ENCODE measurements at places on chromosomes 7 and 10. TPM values are rescaled to one million over a fixed set of nuclear protein-coding genes. Genes with fewer than 3 reads are reported as not detected.
A peak's percentile ranks its signal among the peaks of the same experiment; 100 is the strongest.

DNA sequence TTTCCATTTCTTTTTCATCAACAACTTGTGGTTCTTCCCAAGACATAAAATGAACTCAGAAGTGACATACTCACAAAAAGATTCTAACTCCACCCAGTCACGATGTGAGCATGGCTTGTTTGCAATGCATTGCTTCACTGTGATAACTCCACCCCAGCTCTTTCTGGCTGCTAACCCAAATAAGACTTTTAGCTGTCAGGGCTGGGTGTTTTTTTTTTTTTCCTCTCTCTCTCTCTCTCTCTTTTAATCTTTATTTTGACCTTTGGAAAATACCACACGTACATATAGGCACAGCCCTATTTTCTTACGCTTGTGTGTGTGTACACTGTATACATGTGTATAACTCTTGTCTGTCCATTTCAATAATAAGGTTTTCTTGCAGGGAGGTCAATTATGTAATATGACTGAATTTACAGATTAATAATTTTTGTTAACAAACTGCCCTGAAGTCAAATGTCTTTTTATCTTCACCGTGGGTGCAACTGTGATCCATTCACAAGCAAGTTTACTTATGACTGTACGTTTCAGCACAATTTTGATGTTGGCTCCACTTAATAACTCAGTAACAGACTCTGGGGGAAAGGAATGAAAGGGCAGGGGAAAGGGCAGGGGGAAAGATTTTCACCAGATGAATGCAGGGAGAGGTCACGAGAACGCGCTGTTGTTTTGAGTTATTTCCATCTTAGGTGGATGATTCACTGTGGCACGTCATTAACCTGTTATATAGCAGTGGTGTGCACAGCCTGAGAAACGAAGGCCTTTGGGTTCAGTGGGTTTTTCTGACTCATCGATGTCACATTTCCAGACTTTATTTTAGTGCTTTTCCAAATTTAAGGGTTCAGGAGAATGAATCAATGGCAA, 49.1 kb downstream of the APBB1IP start:
- peak overlapping the region; percentile 45 for H3K4me3 ChIP-seq
- H3K36me3 ChIP-seq, result no peaks in the 10 kb centered on the region
- H3K4me1 ChIP-seq, result peaks cover 45% of the 10 kb centered on the region

GRCh38 chr7:93817526-93817925, 73.0 kb downstream of the TFPI2 start:
- H3K27ac ChIP-seq, result no peak overlapping the region
- peaks cover 31% of the 10 kb centered on the region for H3K27me3 ChIP-seq
- DNase-seq, result no peak
- H3K4me1 ChIP-seq, result no peaks in the 10 kb centered on the region

- no peaks in the 10 kb centered on the region for H3K36me3 ChIP-seq
- H3K4me3 ChIP-seq, result peak overlapping the region; percentile 92
- no peak overlapping the region for H3K27ac ChIP-seq
- DNase-seq, result peak; percentile 27
- H3K27me3 ChIP-seq, result no peaks in the 10 kb centered on the region
Observed at GRCh38 chr10:97685395-97685958, 1.6 kb downstream of the AVPI1 start.

DNA sequence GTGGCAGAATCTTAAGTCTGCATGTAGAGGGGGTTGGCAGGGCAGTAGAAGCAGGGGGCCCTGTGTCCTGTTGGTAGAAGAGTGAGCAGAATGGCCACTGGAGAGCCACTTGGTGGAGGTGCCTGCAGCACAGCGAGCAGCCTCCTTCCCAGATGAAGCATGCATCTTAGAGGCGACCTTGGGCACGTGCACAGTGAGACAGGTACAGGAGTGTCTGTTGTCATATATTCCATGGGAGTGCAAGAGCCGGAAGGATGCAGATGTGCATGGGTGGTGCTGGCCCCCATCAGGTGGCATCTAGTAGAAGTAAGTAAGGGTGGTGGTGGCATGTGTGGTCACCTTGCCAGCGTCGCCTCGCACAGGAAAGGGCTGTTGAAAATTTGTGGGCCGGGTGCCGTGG, 53.9 kb downstream of the CUX1 start:
- no peaks in the 10 kb centered on the region for H3K27me3 ChIP-seq
- H3K36me3 ChIP-seq, result no peaks in the 10 kb centered on the region
- DNase-seq, result no peak
- peaks cover 24% of the 10 kb centered on the region for H3K4me1 ChIP-seq
- peak overlapping the region; percentile 97 for H3K27ac ChIP-seq

DNA sequence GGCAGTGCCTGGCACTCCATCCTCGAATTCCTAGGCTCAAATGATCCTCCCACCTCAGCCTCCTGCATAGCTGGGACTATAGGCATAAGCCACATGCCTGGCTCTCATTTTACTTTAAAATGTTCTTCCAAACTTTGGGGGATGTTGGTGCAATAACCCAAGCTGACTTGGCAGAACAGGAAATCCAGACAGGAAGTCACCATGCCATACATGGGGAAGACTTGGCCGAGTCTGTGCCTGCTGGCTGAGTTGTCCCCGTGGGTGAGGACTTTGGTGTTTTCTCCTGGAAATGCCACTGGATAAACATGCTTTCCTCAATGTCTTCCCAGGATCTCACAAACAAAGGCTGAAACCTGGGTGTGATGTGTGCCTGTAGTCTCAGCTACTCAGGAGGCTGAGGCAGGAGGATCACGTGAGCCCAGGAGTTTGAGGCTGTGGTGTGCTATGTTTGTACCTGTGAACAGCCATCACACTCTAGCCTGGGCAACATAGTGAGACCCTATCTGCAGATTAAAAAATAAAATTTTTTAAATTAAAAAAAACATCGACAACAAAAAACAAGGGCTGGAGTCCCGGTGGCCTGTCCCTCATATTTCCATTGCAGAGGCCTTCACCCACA, 19.8 kb downstream of the HKDC1 start:
- no peaks in the 10 kb centered on the region for H3K27me3 ChIP-seq
- no peaks in the 10 kb centered on the region for H3K36me3 ChIP-seq
- H3K27ac ChIP-seq, result no peak overlapping the region
- H3K4me3 ChIP-seq, result no peak overlapping the region

DNA sequence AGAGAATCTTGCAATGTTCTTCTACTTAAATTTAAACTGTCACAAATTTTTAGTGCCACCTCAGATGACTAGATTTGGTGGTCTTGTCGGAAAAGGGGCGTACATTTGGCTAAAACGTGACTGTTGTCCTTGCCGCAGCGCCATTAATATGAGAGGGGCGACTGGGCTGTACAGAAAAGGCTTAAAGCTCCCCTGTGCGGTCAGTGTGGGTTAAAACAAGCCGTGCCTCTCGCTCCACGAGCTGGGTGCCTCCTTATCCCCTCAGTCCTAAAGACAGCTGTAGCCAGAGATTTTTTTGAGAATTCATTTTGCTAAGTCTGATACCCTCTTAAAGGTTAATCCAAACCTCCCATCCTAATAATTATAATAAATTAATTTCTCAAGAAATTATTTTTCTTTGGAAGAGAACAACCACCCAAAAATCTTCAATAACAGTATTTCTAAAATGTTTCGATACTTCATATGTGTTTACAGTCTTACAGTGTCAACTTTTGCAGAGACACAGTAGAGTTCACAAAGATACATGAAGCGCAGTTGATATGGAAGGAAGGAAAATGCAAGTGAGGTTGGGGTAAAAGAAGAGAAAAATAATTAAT, 68.6 kb downstream of the C7orf25 start:
- no peaks in the 10 kb centered on the region for H3K36me3 ChIP-seq
- H3K27ac ChIP-seq, result no peak overlapping the region
- peak; percentile 63 for DNase-seq
- peak overlapping the region; percentile 67 for H3K4me3 ChIP-seq
- H3K27me3 ChIP-seq, result no peaks in the 10 kb centered on the region

GRCh38 chr10:70967591-70968587, 79.5 kb upstream of the PCBD1 start:
- H3K4me1 ChIP-seq, result peaks cover 3% of the 10 kb centered on the region
- no peak overlapping the region for H3K4me3 ChIP-seq
- H3K36me3 ChIP-seq, result no peaks in the 10 kb centered on the region
- peaks cover under 1% of the 10 kb centered on the region for H3K27me3 ChIP-seq
- no peak overlapping the region for H3K27ac ChIP-seq

GRCh38 chr10:35362701-35363350, 26.5 kb downstream of the CCNY start:
- no peak overlapping the region for H3K27ac ChIP-seq
- no peak for DNase-seq
- H3K4me1 ChIP-seq, result peaks cover 7% of the 10 kb centered on the region
- no peaks in the 10 kb centered on the region for H3K36me3 ChIP-seq
- H3K27me3 ChIP-seq, result no peaks in the 10 kb centered on the region
- H3K4me3 ChIP-seq, result no peak overlapping the region

DNA sequence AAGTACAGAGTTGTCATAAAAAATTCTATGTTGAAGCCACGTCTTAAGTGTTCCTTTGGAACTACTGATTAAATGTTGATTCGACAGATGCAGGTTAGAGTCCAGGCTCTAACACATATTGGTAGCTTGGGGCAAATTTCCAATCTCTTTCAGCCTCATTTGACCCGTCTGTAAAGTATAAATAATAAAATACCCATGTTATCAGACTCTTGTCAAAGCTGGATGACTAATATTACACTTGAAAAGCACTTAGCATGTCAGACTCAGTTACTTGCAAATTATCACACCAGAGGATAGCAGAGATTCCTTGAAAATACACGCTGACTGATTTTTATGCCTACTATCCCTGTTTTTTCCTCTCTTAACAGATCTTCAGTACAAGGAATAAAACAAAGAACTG, 18.1 kb upstream of the MACC1 start:
- peaks cover 27% of the 10 kb centered on the region for H3K4me1 ChIP-seq
- DNase-seq, result no peak
- no peaks in the 10 kb centered on the region for H3K27me3 ChIP-seq
- H3K4me3 ChIP-seq, result no peak overlapping the region
- H3K27ac ChIP-seq, result no peak overlapping the region

GRCh38 chr7:66452165-66452564, 176.5 kb upstream of the KCTD7 start:
- no peaks in the 10 kb centered on the region for H3K36me3 ChIP-seq
- peak; percentile 48 for DNase-seq
- no peak overlapping the region for H3K4me3 ChIP-seq
- no peaks in the 10 kb centered on the region for H3K27me3 ChIP-seq

C10orf67 gene
- 0.15 TPM for total RNA-seq

PON1 gene
- not detected for total RNA-seq

A1CF gene
- total RNA-seq, result not detected
